Liver (tissue), 10 donors: ENCODE measurements at places on chromosomes 7 and 10. TPM values are rescaled to one million over a fixed set of nuclear protein-coding genes. Genes with fewer than 3 reads are reported as not detected.

- H3K27me3 ChIP-seq, result no peaks in the 10 kb centered on the region
- H3K4me3 ChIP-seq, result no peak overlapping the region
- peaks cover 2% of the 10 kb centered on the region for H3K36me3 ChIP-seq
- H3K27ac ChIP-seq, result no peak overlapping the region
- peak; percentile 32 for DNase-seq
- H3K4me1 ChIP-seq, result no peaks in the 10 kb centered on the region
Measured at GRCh38 chr7:135179321-135179925, 8.9 kb upstream of the CYREN start.

The C10orf143 gene
- total RNA-seq, result 0.67 TPM

DNA sequence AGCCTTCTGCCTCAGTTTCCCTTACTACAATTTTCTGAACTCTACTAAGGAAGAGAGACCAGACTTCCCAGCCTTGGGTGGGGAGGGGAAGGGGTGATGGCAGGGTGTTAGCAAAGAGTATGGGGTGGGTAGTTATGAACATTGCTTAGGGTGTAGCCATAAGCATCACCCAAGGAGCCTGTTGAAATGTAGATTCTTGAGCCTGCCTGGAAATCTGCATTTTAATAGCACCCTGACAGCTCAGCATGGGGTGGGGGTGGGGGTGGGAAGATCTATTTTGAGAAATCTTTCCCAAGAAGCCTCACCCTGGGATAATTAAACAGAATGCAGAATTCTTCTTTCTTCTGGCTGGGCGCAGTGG, 164.8 kb downstream of the NRF1 start:
- no peak overlapping the region for H3K27ac ChIP-seq
- DNase-seq, result no peak
- peaks cover 20% of the 10 kb centered on the region for H3K4me1 ChIP-seq
- no peaks in the 10 kb centered on the region for H3K36me3 ChIP-seq
- H3K27me3 ChIP-seq, result peaks cover 13% of the 10 kb centered on the region
- H3K4me3 ChIP-seq, result no peak overlapping the region

The CDH23 gene
- 1.5 TPM for total RNA-seq

DNA sequence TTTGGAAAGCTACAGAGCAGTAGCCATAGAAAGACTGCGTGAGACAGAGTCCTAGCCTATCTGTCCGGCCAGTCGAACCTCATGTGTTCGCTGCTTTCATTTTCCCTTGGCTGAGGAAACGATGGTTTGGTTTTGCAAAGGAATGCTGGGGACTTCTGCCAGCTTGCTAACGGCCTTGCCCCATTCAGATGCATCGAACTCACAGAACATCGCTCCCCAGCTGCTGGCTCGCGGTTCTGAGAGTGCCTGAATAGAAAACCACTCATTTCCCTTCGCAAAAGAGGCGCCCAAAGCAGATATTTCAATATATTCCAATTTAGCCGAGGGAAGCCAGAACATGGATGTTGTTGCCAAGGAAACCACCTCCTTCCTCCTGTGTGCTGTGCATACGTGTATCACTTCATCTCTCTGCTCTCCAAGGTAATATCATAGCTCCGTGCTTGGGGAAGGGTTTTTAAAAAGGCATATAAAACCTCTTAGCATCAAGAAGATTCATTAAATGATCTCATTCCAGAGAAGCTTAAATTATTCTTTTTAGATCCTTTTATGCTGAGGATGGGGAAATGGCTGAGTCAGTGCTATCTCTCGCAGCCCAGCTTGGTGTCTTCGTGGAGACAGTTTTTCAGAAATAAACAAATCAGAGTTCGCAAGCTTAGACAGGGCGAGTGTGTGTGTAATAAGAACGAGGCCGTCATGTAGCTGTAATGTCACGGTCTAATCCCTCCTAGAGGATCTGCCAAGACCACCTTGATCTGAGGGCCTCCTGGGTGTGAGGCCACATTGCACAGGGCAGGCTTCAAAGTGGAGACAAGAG, 215.2 kb downstream of the RPS24 start:
- H3K27ac ChIP-seq, result no peak overlapping the region
- H3K4me3 ChIP-seq, result no peak overlapping the region
- H3K36me3 ChIP-seq, result no peaks in the 10 kb centered on the region
- H3K27me3 ChIP-seq, result no peaks in the 10 kb centered on the region
- DNase-seq, result no peak
- H3K4me1 ChIP-seq, result no peaks in the 10 kb centered on the region

DNA sequence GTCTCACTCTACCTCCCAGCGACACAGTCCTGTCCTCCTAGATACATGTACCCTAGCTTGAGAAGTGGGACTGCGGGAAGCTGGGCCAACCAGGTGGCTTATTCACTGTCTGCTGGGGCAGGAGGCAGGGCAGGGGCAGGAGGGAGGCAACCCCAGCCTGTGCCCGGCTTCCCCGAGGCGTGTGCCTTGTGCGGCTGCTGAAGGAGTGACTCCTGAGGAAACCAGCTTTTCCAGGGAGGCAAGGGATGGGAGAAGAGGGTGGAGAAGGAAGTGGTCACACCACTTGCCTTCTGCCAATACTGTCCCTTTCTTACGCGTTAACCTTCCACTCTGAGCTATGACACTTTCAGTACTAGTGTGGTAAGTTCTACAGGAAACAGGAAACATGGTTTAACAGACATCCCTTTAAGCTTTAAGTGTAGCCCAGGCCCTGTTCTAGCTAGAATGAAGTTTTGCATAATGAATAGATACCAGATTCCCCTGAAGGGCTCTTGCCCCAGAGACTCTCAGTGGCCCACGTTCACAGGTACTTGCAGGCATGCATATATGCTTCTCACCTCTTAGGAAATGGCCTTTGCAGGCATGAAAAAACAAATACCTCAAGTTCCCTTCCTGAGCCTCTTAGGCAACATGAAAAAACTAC, 40.6 kb downstream of the SYPL1 start:
- peaks cover 7% of the 10 kb centered on the region for H3K4me1 ChIP-seq
- no peak overlapping the region for H3K4me3 ChIP-seq
- no peaks in the 10 kb centered on the region for H3K27me3 ChIP-seq
- H3K27ac ChIP-seq, result peak overlapping the region; percentile 32
- no peaks in the 10 kb centered on the region for H3K36me3 ChIP-seq
- DNase-seq, result no peak

The FAM24B gene
- 0.84 TPM for total RNA-seq

The LLCFC1 gene
- not detected for total RNA-seq

- no peaks in the 10 kb centered on the region for H3K36me3 ChIP-seq
- no peak overlapping the region for H3K4me3 ChIP-seq
- DNase-seq, result no peak
- no peaks in the 10 kb centered on the region for H3K4me1 ChIP-seq
- H3K27ac ChIP-seq, result peak overlapping the region; percentile 37
- H3K27me3 ChIP-seq, result peaks cover 4% of the 10 kb centered on the region
Measured at GRCh38 chr10:70494966-70495365, 16.4 kb downstream of the PALD1 start.

DNA sequence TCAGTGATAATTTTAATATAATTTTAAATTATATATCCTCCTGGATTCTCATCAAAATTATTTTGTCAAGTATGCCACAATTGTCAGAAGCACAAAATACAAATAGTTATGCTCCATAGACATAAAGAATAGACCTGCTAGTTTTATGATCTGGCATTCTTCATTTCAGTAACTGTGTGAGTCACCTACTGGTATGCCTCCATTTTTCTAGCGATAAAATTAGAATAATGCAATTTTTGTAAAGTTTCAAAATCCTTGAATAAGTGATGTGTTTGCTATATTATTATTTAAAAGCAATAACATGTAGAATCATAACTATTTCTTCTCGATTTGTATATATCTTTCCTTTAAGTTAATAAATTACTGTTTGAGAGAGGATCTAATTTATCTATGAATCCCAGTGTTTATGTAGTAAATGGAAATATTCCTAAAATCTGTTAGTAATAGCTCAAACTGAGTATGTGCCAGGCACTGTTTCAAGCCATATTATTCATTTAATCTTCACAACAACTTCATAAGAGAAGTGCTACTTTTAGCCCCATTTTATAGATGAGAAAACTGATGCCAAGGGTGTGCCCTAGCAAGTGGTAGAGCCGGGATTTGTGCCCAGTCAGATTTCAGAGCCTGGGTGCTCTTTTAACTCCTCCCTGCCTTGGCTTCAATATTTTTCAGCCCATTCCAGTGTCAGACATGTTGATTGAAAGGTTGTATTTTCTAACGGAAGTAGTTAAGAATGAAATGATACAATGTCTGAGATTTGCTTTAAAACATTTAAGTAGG, 38.4 kb downstream of the NET1 start:
- H3K27ac ChIP-seq, result no peak overlapping the region
- H3K4me3 ChIP-seq, result no peak overlapping the region
- H3K4me1 ChIP-seq, result peaks cover 22% of the 10 kb centered on the region
- peaks cover 38% of the 10 kb centered on the region for H3K36me3 ChIP-seq

The SLC16A12 gene
- 10.7 TPM for total RNA-seq

DNA sequence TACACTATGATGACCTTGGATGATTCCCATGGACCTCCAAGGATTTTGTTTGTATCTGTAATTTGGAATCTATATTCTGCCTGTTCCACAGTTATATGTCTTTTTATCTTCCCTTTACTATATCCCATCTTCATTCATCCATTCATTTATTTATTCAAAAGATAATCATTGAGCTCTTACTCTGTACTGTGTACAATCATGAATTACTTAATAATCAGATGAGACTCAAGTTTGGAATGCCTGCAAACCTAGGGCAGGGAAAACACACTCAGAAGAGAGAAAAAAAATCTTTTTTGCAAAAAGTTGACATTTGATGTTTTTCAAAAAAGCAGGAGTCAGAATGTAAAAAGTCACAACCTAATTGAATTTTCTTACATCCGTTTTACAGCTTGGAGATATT, 170.2 kb upstream of the GNAI1 start:
- H3K27ac ChIP-seq, result no peak overlapping the region
- no peaks in the 10 kb centered on the region for H3K36me3 ChIP-seq
- no peaks in the 10 kb centered on the region for H3K4me1 ChIP-seq
- no peak overlapping the region for H3K4me3 ChIP-seq

- no peak overlapping the region for H3K27ac ChIP-seq
- H3K36me3 ChIP-seq, result no peaks in the 10 kb centered on the region
- no peak for DNase-seq
- no peak overlapping the region for H3K4me3 ChIP-seq
Measured at GRCh38 chr7:129282865-129283264, 58.0 kb downstream of the AHCYL2 start.

The ZNF394 gene
- 18.1 TPM for total RNA-seq

The OPN1SW gene
- total RNA-seq, result not detected

The ABCC2 gene
- 45.6 TPM for total RNA-seq

- H3K27me3 ChIP-seq, result no peaks in the 10 kb centered on the region
- H3K4me3 ChIP-seq, result no peak overlapping the region
- no peak for DNase-seq
- no peaks in the 10 kb centered on the region for H3K36me3 ChIP-seq
- no peak overlapping the region for H3K27ac ChIP-seq
Measured at GRCh38 chr10:28777911-28778310, 100.6 kb downstream of the BAMBI start.

- H3K36me3 ChIP-seq, result peaks cover 6% of the 10 kb centered on the region
- H3K4me1 ChIP-seq, result peaks cover 19% of the 10 kb centered on the region
- no peak overlapping the region for H3K4me3 ChIP-seq
Measured at GRCh38 chr10:95391581-95392216, 100.9 kb upstream of the PDLIM1 start.

GRCh38 chr7:94400022-94400421, 5.3 kb downstream of the COL1A2 start:
- H3K36me3 ChIP-seq, result no peaks in the 10 kb centered on the region
- DNase-seq, result no peak
- no peaks in the 10 kb centered on the region for H3K4me1 ChIP-seq
- H3K27me3 ChIP-seq, result no peaks in the 10 kb centered on the region
- H3K4me3 ChIP-seq, result no peak overlapping the region

The ASB10 gene
- total RNA-seq, result not detected

- H3K4me1 ChIP-seq, result peaks cover 12% of the 10 kb centered on the region
- no peaks in the 10 kb centered on the region for H3K27me3 ChIP-seq
- H3K27ac ChIP-seq, result no peak overlapping the region
Measured at GRCh38 chr7:131358636-131359035, 31.0 kb downstream of the MKLN1 start.

DNA sequence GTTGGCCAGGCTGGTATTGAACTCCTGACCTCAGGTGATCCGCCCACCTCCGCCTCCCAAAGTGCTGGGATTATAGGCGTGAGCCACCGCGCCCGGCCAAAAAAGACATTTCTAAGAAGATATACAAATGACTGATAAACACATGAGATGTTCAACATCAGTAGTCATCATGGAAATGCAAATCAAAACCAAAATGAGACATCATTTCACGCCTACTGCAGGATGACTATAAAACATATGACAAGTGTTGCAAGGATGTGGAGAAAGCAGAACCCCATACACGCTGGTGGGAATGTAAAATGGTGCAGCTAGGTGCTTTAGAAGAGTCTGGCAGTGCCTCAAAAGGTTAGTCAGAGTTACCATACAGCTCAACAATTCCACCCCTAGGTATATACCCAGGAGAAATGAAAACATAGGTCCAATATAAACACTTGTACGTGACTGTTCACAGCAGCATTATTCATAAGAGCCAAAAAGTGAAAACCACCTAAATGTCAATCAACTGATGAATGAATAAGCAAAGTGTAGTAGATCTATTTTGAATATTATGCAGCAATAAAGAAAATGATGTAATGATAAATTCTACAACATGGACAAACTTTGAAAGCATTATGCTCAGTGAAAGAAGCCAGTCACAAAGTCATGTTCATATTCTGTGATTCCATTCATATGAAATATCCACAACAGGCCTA, 24.5 kb downstream of the TMEM209 start:
- no peak overlapping the region for H3K4me3 ChIP-seq
- H3K27ac ChIP-seq, result no peak overlapping the region
- H3K4me1 ChIP-seq, result no peaks in the 10 kb centered on the region
- no peak for DNase-seq
- no peaks in the 10 kb centered on the region for H3K27me3 ChIP-seq

GRCh38 chr7:37832194-37832593, 16.2 kb upstream of the NME8 start:
- no peak overlapping the region for H3K4me3 ChIP-seq
- peak; percentile 75 for DNase-seq
- no peaks in the 10 kb centered on the region for H3K27me3 ChIP-seq
- H3K36me3 ChIP-seq, result no peaks in the 10 kb centered on the region
- peaks cover 2% of the 10 kb centered on the region for H3K4me1 ChIP-seq

DNA sequence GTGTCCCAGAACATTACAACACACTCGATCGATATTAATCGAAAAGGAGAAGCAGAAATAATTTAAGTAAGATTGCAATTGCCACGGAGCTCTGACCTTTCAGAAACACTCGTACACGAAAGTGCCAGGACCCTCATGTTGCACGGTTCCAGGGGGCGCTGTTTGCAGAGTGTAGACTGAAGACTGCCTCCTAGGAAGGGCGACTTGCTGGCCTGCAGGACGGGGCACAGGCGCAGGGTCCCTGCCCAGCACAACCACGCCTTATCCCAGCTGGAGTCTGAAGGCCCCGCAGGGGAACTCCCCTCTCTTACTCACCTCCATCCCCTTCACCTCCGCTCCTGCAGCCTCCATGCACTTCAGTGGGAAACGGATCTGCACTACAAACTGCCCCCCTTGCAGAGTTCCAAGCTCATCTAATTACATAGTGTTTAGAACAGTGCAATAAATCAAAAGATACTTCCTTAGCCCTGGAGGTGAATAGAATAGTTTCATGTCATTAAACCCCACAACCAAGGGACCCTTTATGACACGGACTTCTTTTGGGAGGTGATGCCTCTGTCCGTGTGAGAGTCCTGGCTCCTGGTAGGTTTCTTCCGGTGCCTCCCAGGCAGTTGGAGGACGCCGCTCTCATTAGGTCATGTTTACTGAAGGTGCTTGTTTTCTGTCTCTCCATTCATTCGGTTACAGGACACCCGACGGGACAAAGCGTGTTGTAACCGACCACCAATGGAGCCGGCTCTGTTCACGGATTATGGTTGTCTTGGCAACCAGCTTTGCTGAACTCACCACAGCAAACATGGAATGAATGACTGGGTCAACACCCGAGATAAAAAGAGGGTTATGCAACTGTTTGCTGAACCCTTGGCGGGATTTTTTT, 262.2 kb downstream of the BAMBI start:
- DNase-seq, result peak; percentile 66
- H3K4me3 ChIP-seq, result peak overlapping the region; percentile 36
- H3K27ac ChIP-seq, result peak overlapping the region; percentile 72
- H3K4me1 ChIP-seq, result peaks cover 16% of the 10 kb centered on the region
- no peaks in the 10 kb centered on the region for H3K27me3 ChIP-seq
- H3K36me3 ChIP-seq, result no peaks in the 10 kb centered on the region
